ENCODE measurements at places on chromosomes 6 and 20.

GRCh38 chr6:93684339-93684738, 265.0 kb upstream of the EPHA7 start:
- no peak for DNase-seq

DNA sequence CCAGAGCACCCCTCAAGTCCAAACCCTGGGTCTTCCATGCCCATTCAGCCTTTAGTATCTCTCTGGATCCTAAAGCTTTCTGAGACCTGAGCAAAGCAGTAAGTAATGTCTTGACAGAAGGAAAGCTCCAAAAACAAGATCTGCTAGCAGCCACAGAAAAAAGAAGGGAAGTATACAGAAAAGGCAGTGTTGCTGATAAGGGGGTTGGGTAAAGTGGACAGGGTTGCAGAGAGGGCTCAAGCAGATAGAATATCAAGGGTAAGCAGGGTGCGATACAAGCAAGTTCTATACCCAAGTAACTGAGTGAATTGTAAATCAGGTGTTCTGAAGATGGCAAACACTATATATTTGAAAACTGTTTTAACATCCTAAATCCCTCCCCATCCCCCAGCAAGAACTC, 113.4 kb upstream of the CARMIL1 start:
- no peak for DNase-seq

DNA sequence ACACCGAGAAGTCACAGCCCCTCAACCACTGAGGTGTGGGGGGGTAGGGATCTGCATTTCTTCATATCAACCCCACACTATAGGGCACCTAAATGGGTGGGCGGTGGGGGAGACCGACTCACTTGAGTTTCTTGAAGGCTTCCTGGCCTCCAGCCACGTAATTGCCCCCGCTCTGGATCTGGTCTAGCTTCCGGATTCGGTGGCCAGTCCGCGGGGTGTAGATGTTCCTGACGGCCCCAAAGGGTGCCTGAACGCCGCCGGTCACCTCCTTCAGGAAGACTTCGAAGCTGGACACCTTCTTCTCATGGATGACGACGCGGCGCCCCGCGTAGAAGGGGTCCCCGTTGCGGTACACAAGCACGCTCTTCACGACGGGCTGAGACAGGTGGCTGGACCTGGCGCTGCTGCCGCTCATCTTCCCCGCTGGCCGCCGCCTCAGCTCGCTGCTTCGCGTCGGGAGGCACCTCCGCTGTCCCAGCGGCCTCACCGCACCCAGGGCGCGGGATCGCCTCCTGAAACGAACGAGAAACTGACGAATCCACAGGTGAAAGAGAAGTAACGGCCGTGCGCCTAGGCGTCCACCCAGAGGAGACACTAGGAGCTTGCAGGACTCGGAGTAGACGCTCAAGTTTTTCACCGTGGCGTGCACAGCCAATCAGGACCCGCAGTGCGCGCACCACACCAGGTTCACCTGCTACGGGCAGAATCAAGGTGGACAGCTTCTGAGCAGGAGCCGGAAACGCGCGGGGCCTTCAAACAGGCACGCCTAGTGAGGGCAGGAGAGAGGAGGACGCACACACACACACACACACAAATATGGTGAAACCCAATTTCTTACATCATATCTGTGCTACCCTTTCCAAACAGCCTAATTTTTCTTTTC, at the start of gene DCDC2:
DCDC2 (minus strand) TSS at position 724 of the 883 bp plus-strand sequence; CDS start at position 415, 309 bp downstream.
- no peak for DNase-seq

DNA sequence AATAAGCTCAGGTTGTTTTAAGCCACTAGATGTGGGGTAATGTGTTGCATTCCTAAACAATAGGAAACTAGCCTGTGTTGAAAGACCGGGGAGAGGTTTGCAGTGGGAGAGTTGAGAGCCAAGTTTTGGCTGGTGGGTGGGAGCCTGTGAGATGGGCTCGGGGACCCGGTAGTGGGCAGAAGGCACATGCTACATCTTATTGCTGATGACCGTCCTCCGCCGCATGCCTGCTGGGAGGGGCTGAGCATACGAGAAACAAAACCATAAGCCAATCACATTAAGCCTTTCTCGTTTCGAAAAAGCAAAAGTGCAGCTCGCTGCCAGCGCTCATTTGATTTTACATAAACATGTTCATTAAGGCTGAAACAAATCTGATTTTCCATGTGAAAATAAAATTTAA, 57.4 kb upstream of the MPC1 start:
- no peak for DNase-seq

DNA sequence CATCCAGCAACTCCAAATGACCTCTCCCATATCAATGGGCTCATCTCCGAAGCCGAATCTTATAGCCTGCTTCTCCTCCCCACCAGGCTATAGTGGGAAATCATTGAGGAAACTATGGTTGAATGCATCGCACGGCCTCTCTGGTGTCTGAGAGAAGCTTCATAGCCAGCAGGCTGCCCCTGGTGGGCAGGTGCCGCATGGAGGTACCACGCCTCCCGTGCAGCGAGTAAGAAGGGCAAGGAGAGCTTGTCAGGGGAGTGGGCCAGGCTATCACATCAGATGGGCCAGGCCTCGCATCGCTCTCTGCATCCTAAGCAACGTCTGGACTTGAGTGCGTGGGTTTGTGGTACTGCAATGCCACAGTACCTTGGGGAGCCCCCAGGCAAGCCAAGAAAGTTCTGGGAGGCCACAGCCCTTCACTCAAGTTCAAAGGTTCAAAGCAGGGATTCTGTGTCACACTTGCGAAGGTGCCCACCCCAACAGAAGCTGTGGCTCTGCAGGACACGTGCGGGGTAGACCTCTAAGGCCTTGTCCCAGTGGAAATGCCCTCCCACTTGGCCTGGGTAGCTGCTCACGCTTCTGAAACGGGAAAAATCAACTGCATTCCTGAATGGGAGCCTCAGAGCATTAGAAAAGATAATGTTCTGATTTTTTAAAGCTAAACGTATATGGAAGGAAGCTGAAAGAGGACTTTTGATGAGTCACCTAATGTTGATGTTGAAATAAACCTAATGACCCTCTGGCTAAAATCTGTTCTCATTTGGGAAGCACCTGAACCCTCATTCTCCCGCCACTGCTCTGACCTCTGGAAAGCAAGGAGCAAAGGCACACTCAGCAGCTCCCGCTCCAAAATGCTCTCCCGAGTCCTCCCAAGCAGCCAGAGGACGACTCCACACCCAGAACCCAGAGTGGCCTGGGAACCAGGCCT, 8.4 kb upstream of the IRF4 start:
- no peak for DNase-seq

- no peak for DNase-seq
These were observed 34.8 kb upstream of the SIRT5 start for GRCh38 chr6:13539572-13539971.
